Muscle of leg (tissue), 16 donors: ENCODE measurements at places on chromosomes 4 and X. TPM values are rescaled to one million over a fixed set of nuclear protein-coding genes. Genes with fewer than 3 reads are reported as not detected.
A peak's percentile ranks its signal among the peaks of the same experiment; 100 is the strongest.

DNA sequence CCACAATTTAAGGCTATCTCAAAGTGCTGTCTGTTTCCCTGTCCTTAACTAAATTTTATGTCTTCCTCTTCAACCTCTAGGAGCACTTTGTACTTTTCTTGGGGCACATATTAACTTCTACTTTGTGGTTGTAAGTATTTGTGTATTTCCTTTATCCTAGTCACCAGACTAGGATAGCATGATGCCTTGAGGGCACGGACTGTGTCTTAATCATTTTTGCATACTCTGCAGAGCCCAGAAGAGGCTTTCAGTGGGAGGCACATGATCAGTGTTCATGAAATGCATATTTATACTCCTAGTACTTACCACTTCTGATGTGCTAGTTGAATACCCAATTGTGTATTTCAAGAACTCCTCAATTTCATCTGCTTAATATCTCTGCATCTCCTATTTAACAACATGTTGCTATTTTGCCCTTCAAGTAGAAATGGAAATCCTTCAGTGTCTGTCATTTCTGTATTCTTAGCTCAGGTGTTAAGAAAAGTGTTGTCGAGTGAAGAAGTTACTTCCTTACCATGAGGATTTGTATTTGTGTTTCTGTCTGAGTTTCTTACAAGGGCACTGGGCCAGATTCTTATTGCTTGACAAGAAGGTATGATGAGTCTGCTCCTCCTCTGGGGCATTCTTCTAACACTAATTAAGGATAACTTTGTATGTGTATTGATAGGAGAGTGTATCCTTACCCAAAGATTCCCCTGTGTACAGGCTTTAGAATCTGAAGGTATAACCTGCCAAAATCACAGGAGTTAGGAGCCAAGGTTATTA is 28.3 kb upstream of the PGRMC2 start:
- no peaks in the 10 kb centered on the region for H3K36me3 ChIP-seq
- no peak overlapping the region for H3K27ac ChIP-seq
- DNase-seq = no peak
- no peaks in the 10 kb centered on the region for H3K27me3 ChIP-seq

- H3K4me3 ChIP-seq = peak overlapping the region; percentile 89
- no peaks in the 10 kb centered on the region for H3K36me3 ChIP-seq
- H3K27ac ChIP-seq = peak overlapping the region; percentile 96
- peaks cover 38% of the 10 kb centered on the region for H3K27me3 ChIP-seq
Observed at GRCh38 chr4:30721185-30722091, 1.3 kb downstream of the PCDH7 start.

- peak; percentile 30 for DNase-seq
- no peaks in the 10 kb centered on the region for H3K27me3 ChIP-seq
- no peak overlapping the region for H3K27ac ChIP-seq
- no peak overlapping the region for H3K4me3 ChIP-seq
- no peaks in the 10 kb centered on the region for H3K4me1 ChIP-seq
Observed at GRCh38 chr4:40500781-40501180, 128.9 kb downstream of the RBM47 start.

The TBX22 gene
- total RNA-seq = not detected

DNA sequence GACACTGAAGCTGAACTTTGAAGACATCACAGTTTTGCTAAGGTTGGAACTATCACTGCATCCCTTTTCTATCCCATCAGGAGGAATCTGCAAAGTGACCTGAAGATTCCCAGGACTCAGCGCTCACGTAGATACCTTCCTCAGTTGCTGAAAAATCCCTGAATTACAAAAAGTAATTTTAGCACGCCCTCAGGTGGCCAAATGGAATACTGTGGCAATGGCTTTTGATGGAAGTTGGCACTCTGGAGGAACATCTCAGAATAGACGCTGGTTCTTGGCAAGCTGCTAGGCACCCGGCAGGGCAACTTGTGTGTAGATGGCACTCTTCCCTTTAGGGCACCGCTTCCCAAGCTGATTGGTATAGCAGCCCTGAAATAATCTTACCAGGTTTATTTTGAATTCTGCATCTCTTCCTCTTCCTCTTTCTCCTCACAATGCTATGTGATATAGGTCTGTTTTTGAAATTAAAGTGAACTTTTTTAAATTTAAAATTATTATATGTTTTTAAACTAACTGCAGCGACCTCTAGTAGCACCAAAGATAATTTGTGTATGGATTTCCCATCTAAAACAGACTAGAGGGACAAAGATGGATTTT is 16.3 kb upstream of the ESX1 start:
- peak overlapping the region; percentile 9 for H3K4me3 ChIP-seq
- H3K27ac ChIP-seq = no peak overlapping the region
- DNase-seq = peak; percentile 60
- peaks cover 25% of the 10 kb centered on the region for H3K27me3 ChIP-seq

The RAB39B gene
- total RNA-seq = 0.40 TPM

DNA sequence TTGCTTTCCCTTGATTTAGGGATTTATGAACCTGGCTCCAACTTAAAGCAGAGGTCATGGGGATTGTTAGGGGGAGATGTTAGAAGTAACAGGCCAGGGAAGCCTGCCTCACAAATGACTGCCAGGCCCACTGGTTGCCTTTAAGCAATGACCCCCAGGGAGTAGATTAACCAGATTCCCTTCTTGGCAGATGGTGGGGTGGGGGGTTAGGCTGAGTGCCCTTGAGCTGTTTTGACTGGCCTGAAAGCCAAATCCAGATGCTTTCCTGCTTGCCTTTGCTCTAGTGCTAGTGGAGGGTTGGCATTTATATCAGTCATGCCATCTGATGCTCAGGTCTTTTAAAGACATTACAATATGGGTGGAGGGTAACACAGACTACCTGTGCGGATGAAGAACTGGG is 128.1 kb downstream of the TMEM164 start:
- DNase-seq = no peak
- peaks cover 2% of the 10 kb centered on the region for H3K4me1 ChIP-seq

GRCh38 chr4:159368320-159368719 is 265.4 kb downstream of the RAPGEF2 start:
- no peaks in the 10 kb centered on the region for H3K27me3 ChIP-seq
- H3K27ac ChIP-seq = no peak overlapping the region
- no peak for DNase-seq
- no peaks in the 10 kb centered on the region for H3K36me3 ChIP-seq
- no peak overlapping the region for H3K4me3 ChIP-seq

- H3K36me3 ChIP-seq = no peaks in the 10 kb centered on the region
- H3K27me3 ChIP-seq = peaks cover 3% of the 10 kb centered on the region
- H3K4me3 ChIP-seq = no peak overlapping the region
- no peaks in the 10 kb centered on the region for H3K4me1 ChIP-seq
Observed at GRCh38 chrX:119069762-119070161, 3.0 kb upstream of the CT47C1 start.

The C4orf33 gene
- total RNA-seq = 5.7 TPM

- peak; percentile 83 for DNase-seq
- H3K36me3 ChIP-seq = no peaks in the 10 kb centered on the region
- H3K27me3 ChIP-seq = peaks cover 42% of the 10 kb centered on the region
- no peak overlapping the region for H3K4me3 ChIP-seq
- peak overlapping the region; percentile 84 for H3K27ac ChIP-seq
Observed at GRCh38 chrX:107674480-107675364, 46.4 kb downstream of the PRPS1 start.
